ENCODE measurements at places on chromosomes 6 and 20. TPM values are rescaled to one million over a fixed set of nuclear protein-coding genes. Genes with fewer than 3 reads are reported as not detected.

Gene TMC2
- total RNA-seq = not detected

Gene CD24
- 1.2 TPM for total RNA-seq

Gene PRKN
- total RNA-seq = 3.4 TPM

Gene HCRTR2
- total RNA-seq = not detected

Gene PTCRA
- not detected for total RNA-seq

Gene CST7
- total RNA-seq = 0.37 TPM

Gene GNAS-AS1
- total RNA-seq = 0.87 TPM

Gene OR2B6
- not detected for total RNA-seq

Gene TMEM30A
- total RNA-seq = 202 TPM

Gene HNF4A
- not detected for total RNA-seq

Gene RNF5
- total RNA-seq = 30.9 TPM

Gene FERMT1
- total RNA-seq = 5.2 TPM

Gene SNAP25
- 0.44 TPM for total RNA-seq

Gene GLP1R
- not detected for total RNA-seq

Gene DNMT3B
- total RNA-seq = 7.4 TPM

Gene REM1
- not detected for total RNA-seq

Gene LST1
- total RNA-seq = not detected

Gene BPI
- not detected for total RNA-seq

Gene RGS17
- 27.5 TPM for total RNA-seq

Gene C20orf144
- 0.11 TPM for total RNA-seq

Gene JPH2
- 3.0 TPM for total RNA-seq

Gene DAAM2
- total RNA-seq = 6.5 TPM

Gene SLC2A10
- total RNA-seq = 49.7 TPM

Gene PTK6
- total RNA-seq = 0.11 TPM

Gene NR2E1
- not detected for total RNA-seq

Gene LKAAEAR1
- total RNA-seq = not detected

Gene SKIC2
- 50.1 TPM for total RNA-seq

Gene SIRPG
- not detected for total RNA-seq

Gene HAO1
- not detected for total RNA-seq

Gene COL21A1
- total RNA-seq = 6.2 TPM

Gene UNC93A
- total RNA-seq = not detected

Gene BLCAP
- total RNA-seq = 25.3 TPM

Gene TCP11
- total RNA-seq = 0.25 TPM

Gene GPLD1
- 0.87 TPM for total RNA-seq

Gene OR2J3
- not detected for total RNA-seq

Gene MATN4
- total RNA-seq = 0.11 TPM

Gene HLA-DMA
- 1.1 TPM for total RNA-seq

Gene GSTA1
- total RNA-seq = not detected

Gene TMEM200A
- total RNA-seq = 116 TPM

Gene ELOVL5
- 84.6 TPM for total RNA-seq

Gene C6orf136
- 3.9 TPM for total RNA-seq

Gene DUSP15
- total RNA-seq = not detected

Gene FITM2
- total RNA-seq = 8.7 TPM

Gene RIMS1
- 0.33 TPM for total RNA-seq

Gene C4A
- total RNA-seq = 2.3 TPM

Gene VAPB
- total RNA-seq = 14.0 TPM

Gene DNAH8
- total RNA-seq = 0.12 TPM

Gene EFCAB8
- total RNA-seq = not detected

All from uterine smooth muscle cell (primary cell).